Natural killer cell (primary cell): ENCODE measurements at places on chromosomes 13 and 19. TPM values are rescaled to one million over a fixed set of nuclear protein-coding genes. Genes with fewer than 3 reads are reported as not detected.

Gene RINL
- 65.6 TPM for total RNA-seq

Gene LGALS14
- total RNA-seq: not detected

Gene CCDC169
- total RNA-seq: not detected

Gene ATP4B
- not detected for total RNA-seq

Gene GRIN3B
- total RNA-seq: not detected

Gene IGFL3
- not detected for total RNA-seq

DNA sequence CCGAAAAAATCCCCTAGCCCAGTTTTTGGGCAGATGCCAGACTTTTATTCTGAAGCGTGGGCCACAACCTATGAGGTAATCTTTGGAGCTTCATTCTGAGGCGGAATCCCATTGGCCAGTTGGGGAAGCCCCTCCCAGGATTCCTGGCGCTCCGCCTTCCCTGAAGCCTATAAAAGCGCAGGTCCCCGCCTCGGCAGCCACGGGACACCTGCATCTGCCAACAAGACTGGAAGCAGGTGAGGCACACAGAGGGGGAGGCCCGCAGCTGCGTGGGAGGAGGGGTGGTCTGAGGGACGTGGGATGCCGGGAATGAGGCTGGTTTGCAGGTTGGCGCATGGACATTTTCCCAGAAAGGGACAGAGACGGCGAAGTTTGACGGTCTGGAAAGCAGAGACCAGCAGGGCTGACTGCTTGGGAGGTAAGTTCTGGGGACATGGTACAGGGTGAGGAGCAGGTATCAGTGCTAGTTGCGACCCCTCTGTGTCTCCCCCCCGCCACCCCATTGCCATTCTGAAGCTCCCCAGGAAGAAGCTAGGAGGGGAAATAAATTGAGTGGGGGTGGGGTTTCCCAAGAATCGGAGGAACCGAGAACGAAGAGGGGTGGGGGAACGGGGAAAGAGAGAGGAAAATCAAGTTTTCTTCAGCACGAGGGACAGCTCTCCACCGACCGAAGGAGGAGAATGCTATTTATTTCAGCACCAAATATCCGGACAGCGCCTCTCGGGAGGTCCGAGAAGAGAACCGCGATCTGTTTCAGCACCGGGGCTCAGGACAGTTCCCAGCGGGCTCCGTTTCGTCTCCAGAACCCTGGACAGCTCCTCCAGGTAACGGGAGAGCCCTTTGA lies 22.4 kb upstream of the FEM1A start:
- peaks cover 4% of the 10 kb centered on the region for H3K4me1 ChIP-seq
- H3K4me3 ChIP-seq: no peak overlapping the region
- no peaks in the 10 kb centered on the region for H3K27me3 ChIP-seq
- H3K36me3 ChIP-seq: no peaks in the 10 kb centered on the region

- DNase-seq: no peak
- H3K27me3 ChIP-seq: no peaks in the 10 kb centered on the region
- no peak overlapping the region for H3K4me3 ChIP-seq
- no peaks in the 10 kb centered on the region for H3K36me3 ChIP-seq
- peaks cover 24% of the 10 kb centered on the region for H3K4me1 ChIP-seq
These were observed 16.1 kb upstream of the BCL3 start for GRCh38 chr19:44732235-44733014.

DNA sequence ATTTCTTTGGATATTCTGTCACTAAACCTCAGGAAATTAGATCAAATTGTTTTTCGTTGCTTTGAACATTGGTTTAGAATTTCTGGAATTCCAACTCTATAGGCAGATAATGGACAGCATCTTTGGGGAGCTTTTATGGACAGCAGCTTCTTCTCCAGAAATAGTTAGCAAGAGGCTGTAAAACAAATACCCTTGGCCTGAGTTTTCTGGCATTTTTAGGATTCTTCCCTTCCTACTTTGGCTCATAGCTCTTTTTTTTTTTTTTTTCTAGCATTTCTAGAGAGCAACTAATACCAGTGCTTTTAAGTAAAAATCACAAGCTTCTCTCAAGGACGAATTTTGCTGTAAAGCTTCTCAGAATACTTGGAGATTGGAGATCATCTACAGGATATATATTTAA lies 169.8 kb upstream of the SPRY2 start:
- no peaks in the 10 kb centered on the region for H3K36me3 ChIP-seq
- H3K4me1 ChIP-seq: no peaks in the 10 kb centered on the region
- no peak overlapping the region for H3K4me3 ChIP-seq

DNA sequence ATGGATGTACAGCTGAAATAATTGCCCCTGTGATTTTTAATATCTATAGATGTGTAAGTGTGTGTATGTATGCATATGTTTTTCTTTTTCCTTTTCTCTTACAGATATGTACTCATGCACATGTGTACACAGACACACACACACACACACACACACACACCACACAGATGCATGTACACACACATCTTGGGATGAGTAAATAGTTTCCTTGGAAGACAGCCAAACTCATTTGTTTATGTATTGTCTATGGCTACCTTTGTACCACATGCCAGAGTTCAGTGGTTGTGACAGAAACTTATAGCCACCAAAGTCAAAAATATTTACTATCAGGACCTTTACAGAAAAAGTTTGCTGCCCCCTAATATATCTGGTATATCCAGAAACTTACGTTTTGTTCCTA lies 192.6 kb downstream of the MAB21L1 start:
- no peak for DNase-seq
- H3K27ac ChIP-seq: no peak overlapping the region

DNA sequence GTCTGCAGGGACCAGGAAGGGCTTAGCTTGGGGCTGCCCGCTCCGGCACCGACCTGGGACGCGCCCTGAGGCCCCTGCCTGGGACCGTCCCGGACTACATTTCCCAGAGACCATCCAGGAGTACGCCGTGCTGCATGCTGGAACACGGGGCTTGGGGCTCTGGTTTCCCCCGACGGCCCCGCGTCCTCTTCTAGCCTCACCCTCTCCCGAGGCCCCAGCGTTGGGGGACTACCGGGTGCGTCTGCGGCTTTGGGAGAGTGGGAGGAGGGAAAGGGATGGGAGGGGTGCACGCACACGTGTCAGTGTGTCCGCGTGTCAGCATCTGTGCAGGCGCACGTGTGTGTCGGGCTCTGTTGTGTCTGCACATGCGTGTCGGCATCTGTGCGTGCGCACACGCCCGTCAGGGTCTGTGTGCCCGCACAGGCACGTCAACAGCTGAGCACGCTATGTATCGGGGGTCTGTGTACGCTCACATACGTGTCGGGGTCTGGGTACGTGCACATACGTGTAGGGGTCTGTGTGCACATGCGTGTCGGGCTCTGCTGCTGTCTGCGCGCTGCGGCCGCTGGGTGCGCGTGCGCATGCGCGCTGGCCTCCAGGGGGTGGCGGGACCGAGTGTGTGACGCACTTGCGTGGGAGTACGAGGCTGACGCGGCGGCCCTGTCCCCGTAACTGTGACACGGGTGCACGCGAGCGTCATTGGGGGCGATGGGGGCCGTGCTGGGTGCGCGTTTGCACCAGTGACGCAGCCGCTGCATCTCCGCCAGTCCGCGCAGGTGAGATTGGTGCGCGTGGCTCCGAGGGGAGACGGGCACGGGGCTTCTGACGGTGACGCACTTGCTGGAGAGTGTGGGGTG lies at the start of gene ZNF331:
TSS of gene ZNF331 (plus strand) at position 625 of the 857 bp plus-strand sequence. CDS start 31,232 bp downstream, outside the sequence.
- peak within 1 kb of the TSS; percentile 59 for H3K4me3 ChIP-seq
- H3K36me3 ChIP-seq: peaks cover 3% of the 10 kb centered on the region
- peak within 1 kb of the TSS; percentile 88 for H3K27ac ChIP-seq
- DNase-seq: peak; percentile 96

GRCh38 chr13:78401873-78402707 lies 201.3 kb downstream of the POU4F1 start:
- H3K27ac ChIP-seq: no peak overlapping the region
- no peaks in the 10 kb centered on the region for H3K27me3 ChIP-seq
- no peaks in the 10 kb centered on the region for H3K36me3 ChIP-seq
- no peak for DNase-seq
- no peak overlapping the region for H3K4me3 ChIP-seq
- no peaks in the 10 kb centered on the region for H3K4me1 ChIP-seq

DNA sequence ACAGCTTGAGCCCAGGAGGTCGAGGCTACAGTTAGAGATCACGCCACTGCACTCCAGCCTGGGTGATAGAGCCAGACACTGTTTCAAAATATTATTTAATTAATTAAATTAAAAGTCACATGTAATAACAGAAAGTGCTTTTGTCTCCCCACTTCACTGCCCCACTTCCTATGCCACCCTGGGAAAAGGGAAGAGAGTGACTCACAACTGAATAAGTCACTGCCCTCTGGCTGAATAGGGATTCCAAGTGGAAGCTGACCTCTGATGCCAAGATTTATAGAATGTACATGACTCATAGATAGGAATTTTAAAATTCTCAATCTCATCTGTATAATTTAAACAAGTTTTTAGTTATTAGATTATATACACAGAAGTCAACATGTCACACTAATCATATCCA lies 22.2 kb upstream of the ERVV-1 start:
- no peak overlapping the region for H3K4me3 ChIP-seq
- no peak for DNase-seq
- peaks cover 16% of the 10 kb centered on the region for H3K4me1 ChIP-seq
- H3K27ac ChIP-seq: no peak overlapping the region
- H3K36me3 ChIP-seq: no peaks in the 10 kb centered on the region

- H3K36me3 ChIP-seq: no peaks in the 10 kb centered on the region
- H3K4me1 ChIP-seq: no peaks in the 10 kb centered on the region
- no peaks in the 10 kb centered on the region for H3K27me3 ChIP-seq
- no peak overlapping the region for H3K4me3 ChIP-seq
These were observed 28.2 kb downstream of the VSTM1 start for GRCh38 chr19:54035215-54036178.

DNA sequence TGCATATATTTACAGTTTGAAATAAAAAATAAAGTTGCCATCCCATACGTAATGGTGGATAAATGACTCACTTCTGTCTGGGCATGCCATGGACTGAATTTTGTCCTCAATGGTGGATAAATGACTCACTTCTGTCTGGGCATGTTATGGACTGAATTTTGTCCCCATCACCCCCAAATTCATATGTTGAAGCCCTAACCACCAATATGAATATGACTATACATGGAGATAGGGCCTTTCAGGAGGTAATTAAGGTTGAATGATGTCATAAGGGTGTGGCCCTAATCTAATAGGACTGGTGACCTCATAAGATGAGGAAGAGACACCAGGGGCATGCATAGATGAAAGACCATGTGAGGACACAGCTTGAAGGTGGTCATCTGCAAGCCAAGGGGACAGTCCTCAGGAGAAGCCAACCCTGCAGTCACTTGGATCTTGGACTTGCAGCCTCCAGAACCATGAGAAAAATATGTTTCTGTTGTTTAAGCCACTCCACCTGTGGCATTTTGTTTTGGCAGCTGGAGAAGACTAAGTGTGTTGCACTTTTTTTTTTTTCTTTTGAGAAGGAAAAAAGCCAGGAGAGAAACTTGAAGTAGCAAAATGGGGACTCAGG lies 41.8 kb downstream of the RFC3 start:
- no peak for DNase-seq
- no peaks in the 10 kb centered on the region for H3K4me1 ChIP-seq
- no peaks in the 10 kb centered on the region for H3K36me3 ChIP-seq

GRCh38 chr13:46165485-46166223 lies 16.3 kb downstream of the LCP1 start:
- no peak overlapping the region for H3K4me3 ChIP-seq
- peaks cover 31% of the 10 kb centered on the region for H3K36me3 ChIP-seq
- peak overlapping the region; percentile 36 for H3K27ac ChIP-seq
- peak; percentile 73 for DNase-seq
- H3K27me3 ChIP-seq: no peaks in the 10 kb centered on the region

DNA sequence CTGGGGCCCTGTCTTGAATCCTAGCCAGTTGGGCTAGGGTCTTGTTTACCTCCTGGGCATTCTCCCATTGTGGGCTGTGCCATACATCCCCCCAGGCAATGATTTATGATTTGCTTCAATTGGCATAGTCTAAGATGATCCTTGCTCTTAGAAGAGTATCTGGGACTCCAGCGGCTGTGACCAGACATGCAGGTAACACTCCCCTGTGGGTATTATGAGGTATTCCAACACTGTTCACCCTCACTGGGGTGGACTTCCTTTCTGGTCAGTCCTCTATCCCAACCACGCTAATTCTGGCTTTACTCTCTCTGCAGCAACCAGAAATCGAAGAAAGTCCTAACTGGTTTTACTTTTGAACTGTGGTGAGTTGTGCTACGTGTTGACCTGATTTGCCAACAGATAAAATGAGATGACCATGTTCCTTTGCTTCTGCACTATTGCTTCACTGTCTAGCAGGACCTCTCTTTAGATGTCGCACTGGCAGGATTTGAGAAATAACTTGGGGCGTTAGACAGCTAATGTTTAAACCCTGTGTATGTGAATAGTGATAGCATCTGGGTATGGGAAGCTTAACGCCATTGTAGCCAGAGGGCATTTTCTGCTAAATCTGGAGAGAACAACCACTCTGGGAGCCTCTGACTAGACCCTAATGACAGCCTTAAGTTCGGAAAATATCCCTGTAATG lies 6.7 kb upstream of the LRCH1 start:
- no peaks in the 10 kb centered on the region for H3K36me3 ChIP-seq
- H3K27me3 ChIP-seq: peaks cover 3% of the 10 kb centered on the region
- H3K4me1 ChIP-seq: no peaks in the 10 kb centered on the region
- no peak overlapping the region for H3K27ac ChIP-seq

DNA sequence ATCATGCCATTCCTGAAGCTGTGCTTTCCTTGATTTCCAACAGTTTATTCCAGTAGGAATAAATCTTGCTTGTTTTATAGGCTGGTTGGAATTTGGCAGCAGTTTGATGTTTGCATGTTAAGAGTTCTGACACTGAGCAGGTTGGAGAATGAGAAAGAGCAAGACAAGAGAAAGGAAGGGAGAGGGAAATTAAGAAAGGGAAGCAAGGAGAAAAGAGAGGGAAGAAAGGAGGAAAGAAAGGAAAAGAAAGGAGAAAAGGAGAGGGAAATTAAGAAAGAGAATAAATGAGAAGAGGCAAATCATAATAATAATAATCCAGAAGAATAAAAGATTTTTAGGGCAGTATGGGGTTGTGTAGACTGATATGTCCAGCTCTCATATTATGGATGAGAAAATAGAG lies 28.4 kb upstream of the UQCRFS1 start:
- no peaks in the 10 kb centered on the region for H3K27me3 ChIP-seq
- H3K4me1 ChIP-seq: no peaks in the 10 kb centered on the region
- no peaks in the 10 kb centered on the region for H3K36me3 ChIP-seq
- H3K27ac ChIP-seq: no peak overlapping the region
- DNase-seq: no peak

GRCh38 chr19:48698046-48698445 lies 2.3 kb downstream of the FUT2 start:
- DNase-seq: no peak
- peaks cover 2% of the 10 kb centered on the region for H3K36me3 ChIP-seq
- H3K4me1 ChIP-seq: peaks cover 11% of the 10 kb centered on the region
- H3K27ac ChIP-seq: no peak overlapping the region
- peaks cover 11% of the 10 kb centered on the region for H3K27me3 ChIP-seq

- DNase-seq: no peak
- H3K4me1 ChIP-seq: peaks cover 5% of the 10 kb centered on the region
- H3K27me3 ChIP-seq: peaks cover 12% of the 10 kb centered on the region
- no peak overlapping the region for H3K27ac ChIP-seq
These were observed 5.9 kb downstream of the HCN2 start for GRCh38 chr19:595326-596262.
